ENCODE measurements at places on chromosomes 7 and 10.

GRCh38 chr10:12808014-12808613, 193.4 kb downstream of the CCDC3 start:
- no peak for DNase-seq

DNA sequence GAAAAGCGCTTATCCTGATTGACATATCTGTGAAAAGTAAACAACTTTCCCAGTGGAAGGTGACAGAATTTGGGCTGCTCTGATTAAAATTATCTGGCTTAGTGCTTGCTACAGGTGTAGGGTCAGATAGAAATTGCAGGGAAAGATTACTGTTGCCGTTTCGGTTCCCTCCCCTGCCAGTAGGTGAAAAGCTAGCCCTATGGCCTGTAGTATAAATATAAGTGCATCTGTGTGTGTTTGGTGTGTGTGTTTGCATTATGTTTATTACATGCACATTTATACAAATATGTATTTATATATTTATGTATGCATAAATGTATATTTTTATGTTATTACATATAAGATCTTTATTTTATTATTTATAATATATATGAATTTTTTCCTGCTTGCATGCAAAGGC, 72.3 kb upstream of the VOPP1 start:
- DNase-seq = no peak

DNA sequence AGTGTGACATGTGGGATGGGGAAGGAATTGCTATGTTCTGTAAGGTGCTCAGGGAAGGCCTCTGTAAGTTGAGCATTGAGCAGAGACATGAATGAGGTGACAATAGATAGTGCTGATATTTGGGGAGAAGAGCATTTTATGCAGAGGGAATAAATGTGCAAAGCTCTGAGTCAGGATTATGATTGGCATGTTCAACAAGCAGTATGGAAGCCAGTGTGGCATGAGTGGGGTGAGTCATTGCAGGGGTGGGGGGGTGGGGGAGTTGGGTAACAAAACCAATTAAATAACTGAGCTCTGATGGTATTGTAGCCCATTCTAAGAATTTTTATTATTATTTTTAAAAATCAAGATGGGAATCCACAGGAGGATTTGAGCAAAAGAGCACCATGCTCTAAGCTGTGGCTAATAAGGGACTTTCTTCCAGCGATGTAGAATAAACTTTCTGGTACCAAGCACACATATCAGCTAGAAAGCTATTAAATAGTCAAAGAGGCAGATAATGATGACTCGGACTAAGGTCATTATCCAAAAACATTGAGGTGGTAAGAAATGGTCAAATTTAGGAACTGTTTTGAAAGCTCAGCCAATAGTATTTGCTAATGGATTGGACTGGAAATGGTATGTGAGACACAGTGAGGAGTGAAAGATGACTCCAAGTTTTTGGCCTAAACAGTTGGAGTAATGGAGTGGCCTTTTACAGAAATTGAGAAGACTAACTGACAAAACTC, 96.4 kb downstream of the PRKG1 start:
- no peak for DNase-seq

DNA sequence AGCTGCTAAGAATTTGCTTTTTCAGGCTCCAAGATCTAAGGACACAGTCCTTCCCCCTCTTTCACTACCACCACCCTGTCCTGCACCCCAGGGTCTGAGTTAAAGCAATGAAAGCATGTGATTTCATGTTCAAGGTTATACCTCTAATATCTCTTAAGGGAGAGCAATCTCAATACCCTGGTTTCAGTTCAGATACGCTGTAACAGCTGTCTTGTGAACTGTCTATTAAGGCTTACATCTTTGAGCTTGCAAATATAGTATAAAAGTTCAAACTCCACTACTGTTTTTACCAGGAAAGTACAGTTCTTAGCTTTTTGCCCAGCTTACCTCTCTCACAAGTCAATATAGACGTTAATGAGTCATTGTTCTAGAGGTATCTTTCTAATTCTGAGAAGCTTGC, 2.6 kb downstream of the CPVL start:
- no peak for DNase-seq

GRCh38 chr10:87634311-87634710, 25.4 kb upstream of the PAPSS2 start:
- DNase-seq = no peak

DNA sequence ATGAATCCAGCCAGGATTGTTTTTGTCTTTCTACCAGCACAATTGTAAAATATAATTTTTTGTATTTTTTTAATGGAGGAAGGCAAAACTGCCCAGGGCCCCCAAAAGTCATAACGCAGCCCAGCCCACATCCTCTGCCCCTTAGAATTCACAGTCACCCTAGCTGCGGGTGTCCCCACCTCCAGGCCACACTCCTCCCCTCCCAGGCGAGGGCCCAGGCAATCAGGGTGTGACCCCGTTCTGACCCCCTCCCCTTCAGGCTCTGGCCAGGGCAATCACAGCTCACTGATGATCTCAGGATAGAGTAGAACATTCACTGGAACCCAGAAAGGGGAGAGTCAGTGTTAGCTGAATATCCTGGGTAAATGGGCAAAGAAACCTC, 92.0 kb upstream of the MACROH2A2 start:
- DNase-seq = no peak

GRCh38 chr7:27066148-27066547, 29.7 kb downstream of the HOXA1 start:
- DNase-seq = no peak

GRCh38 chr10:17383801-17384555, 70.4 kb downstream of the ST8SIA6 start:
- DNase-seq = no peak

GRCh38 chr7:116218051-116218645, 7.8 kb downstream of the TES start:
- peak; percentile 79 for DNase-seq

- DNase-seq = no peak
Measured at GRCh38 chr7:3230908-3231307, 70.1 kb upstream of the SDK1 start.

GRCh38 chr7:69388452-69389137, 209.7 kb upstream of the AUTS2 start:
- no peak for DNase-seq

DNA sequence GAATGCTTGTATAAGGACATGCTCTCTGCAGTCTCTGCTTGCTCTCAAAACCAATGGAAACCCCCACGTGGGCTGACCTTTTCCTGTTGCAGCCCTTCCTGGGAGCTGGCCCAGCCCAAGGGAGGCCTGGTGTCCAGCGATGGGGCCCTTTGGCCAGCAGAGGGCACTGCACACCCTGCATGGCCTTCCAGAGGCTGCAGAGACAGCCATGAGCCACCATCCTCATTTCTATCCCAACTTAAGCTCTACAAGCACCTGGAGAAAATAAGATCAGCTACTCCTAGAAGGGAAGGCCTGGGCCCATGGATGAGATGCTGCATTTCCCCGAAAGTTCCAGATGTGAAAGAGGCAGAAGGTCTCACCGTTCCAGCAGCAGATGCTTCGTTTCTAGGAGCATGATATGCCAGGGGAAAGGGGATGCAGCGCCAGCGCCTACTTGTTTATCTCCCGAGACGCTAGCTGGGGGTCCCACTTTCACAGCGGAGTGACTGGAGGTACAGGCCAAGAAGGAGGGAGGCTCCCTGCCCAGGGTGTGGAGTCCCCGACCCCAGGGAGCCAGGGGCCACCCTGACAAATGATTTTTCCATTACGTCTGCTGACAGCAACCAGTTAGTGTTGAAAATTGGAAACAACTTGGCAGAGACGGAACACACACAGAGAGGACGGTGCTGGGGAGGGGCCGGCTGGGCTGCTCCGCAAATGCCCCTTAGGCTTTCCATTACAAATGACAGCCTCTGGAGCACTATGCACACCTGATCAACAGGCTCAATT, 106.4 kb downstream of the ZRANB1 start:
- DNase-seq = peak; percentile 87

DNA sequence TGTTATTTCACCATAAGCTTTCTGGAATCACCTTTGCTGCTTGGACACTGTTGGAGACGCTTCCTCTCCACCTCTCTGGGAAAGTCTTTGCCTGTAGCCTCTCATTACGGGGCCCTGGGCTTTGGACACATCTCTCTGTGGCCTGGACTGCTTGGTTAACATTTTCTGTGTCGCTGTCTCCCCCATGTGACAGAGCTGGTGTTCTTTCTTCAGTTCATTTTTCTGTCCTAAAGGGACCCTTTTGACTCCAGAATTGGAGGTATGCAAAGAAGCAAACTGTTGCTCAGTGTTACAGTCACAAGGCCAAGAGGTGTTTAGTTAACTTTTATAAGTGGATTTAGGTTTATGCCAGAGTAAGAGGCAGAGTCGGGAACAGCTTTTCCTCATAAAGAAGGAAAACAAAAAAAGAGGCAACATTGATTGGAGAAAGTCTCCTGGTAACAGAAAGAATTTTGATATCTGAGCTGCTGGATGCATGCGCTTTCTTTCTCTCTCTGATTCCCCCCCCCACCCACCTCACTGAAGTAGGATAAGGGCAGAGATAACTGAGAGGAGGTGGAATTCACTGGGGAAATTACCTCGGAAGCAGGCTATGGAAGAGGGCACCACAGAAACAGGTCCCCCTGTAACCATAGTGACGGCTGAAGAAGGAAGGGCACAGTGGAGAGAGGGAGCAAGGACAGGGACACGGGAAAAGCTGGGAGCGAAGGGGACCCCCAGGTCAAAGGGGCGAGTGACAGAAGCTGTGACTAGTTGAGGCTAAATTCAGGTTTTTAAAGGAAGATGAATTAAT, 57.8 kb downstream of the LGI1 start:
- DNase-seq = no peak

DNA sequence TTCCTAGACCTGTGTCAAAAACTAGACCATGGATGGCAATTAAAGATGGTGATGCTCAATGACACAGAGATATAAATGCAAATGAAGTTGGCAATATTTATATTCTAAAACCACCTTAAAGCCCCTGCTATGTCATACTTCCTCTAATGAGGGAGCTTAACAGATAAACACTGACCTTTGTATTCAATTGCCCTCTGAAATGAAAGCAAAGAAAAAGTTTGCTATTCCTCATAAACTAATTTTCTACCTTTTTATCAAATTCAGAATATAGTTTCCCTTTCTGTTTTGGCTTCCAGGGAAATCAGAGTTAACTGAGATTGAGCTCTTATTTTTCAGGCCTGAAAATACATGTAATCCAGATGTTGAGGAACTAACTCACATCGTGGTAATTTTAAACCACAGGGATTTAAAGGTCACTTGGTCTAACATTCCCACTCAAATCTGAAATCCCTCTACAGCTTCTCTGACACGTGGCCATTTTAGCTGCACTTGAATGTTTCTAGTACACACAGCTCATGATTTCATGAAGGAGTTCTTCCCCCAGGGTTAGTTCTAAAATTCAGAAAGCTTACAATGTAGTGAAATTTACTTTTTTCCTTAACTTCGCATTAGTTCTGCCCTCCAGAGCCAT, 37.9 kb upstream of the ABCB5 start:
- peak; percentile 19 for DNase-seq

- no peak for DNase-seq
Measured at GRCh38 chr10:95513008-95513589, 48.1 kb downstream of the SORBS1 start.

DNA sequence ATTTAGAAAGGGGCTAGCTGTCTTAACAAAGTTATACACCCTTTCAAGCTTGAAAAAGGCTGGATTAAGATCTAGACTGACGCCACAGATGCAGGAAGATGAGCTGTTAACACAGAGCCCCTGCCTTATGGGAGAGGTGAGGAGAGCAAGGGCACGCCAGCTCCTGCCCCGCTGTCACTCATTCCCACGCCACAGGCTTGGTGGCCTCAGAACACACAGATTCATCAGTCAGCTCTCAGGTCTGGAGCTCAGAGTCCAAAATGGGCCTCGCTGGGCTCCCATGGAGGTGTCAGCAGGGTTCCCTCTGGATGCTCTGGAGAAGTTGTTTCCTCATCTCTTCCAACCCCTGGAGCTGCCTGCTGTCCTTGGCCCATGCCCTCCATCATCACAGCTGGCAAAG, 554.2 kb downstream of the TCERG1L start:
- DNase-seq = no peak

DNA sequence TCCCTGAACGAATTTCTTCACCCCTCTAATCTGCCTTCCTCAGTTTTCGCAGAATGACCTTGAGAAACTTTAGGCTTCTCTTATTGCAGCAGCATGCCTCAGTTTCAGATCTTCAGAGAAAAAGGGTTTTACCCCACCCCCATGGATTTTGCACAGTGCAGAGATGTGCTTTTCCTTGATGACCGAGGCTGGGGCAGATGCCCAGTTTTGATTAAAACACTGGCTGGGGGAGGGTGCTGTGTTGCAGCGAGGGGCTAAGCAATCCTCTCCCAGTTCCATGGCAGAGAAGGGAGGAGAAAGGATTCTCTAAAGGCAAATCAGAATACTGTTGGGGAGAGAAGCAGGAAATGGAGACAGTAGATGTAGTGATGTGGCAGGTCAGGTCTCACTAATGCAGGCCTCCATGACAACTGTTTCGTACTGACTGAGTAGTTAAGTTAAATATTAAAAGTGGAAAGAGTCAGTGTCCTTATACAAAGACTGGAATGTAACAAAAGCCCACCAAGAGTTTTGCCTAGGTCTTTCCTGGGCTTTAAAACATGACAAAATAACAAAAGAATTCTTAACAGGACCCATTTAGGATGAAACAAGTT, 50.8 kb upstream of the PDZD8 start:
- DNase-seq = peak; percentile 49

DNA sequence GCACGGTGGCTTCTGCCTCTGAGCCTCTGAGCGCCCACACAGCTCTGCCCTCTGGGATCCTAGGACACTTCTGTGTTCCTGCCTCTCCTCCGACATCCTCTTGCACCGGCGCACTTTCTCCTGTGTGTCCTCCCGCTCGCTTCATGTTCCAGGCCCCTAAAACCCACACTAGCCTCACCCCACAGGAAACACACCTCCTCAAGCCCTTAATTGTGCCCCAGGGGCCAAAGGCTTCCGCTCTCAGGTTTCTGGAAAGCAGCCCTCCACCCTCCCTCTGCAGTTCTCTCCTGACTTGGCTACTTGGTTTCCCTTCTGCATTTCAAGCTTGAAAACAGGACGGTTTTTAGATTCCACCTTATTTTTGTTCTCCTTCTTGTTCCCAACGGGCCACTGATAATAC, 7.3 kb downstream of the GFRA1 start:
- DNase-seq = no peak

GRCh38 chr7:108290459-108291151, 160.4 kb upstream of the LAMB4 start:
- DNase-seq = no peak

DNA sequence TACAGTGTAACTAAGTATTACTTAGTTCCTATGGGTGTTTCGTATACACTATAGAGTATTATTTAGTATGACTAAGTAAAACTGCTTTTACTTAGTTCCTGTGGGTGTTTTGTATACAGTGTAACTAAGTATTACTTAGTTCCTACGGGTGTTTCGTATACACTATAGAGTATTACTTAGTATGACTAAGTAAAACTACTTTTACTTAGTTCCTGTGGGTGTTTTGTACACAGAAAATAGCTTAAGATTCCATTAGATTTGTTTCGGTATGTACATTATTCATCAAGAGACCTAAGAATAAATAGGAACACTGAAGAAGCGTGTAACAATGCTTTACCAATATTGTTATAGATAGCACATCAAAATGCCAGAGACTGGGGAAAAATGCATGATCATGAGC, 25.0 kb downstream of the IGF2BP3 start:
- DNase-seq = no peak

GRCh38 chr7:134060874-134061273, 66.3 kb upstream of the LRGUK start:
- no peak for DNase-seq

GRCh38 chr10:119105155-119105554, 1.2 kb downstream of the DENND10 start:
- DNase-seq = no peak

GRCh38 chr10:43202657-43203447, 64.0 kb downstream of the RASGEF1A start:
- DNase-seq = peak; percentile 78

Measured in hematopoietic multipotent progenitor cell treated with erythropoietin and hydrocortisone succinate and interleukin-3 and kit ligand, for 4 days (in vitro differentiated cells).